ENCODE measurements at places on chromosomes 1 and 21.

GRCh38 chr1:110523011-110523410, 4.0 kb upstream of the KCNA10 start:
- no peak for DNase-seq

DNA sequence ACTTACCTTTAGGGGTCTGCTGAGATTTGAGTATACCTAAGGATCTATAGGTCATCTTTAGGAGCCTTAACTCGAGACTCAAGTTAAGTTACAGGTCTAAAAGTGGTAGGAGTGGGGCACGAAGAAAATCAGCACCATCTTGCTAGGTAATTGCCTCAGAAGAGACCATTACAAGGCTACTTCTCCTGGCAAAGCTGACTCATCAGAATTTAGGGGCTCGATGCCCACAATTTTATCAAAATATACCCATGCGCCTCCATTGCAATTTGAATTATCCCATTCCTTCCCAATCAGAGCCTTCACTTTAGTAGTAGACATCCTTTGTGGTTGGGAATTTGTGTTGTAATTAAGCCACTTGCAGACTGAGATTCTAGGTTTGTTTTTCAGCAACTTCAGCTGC, 1994.3 kb downstream of the MRPL39 start:
- DNase-seq, result no peak

GRCh38 chr1:80582980-80583379, 1217.8 kb upstream of the ADGRL2 start:
- DNase-seq, result no peak

- no peak for DNase-seq
Measured at GRCh38 chr1:222739929-222740328, 2.9 kb downstream of the FAM177B start.

GRCh38 chr1:83791821-83792437, 207.0 kb downstream of the TTLL7 start:
- DNase-seq, result no peak

DNA sequence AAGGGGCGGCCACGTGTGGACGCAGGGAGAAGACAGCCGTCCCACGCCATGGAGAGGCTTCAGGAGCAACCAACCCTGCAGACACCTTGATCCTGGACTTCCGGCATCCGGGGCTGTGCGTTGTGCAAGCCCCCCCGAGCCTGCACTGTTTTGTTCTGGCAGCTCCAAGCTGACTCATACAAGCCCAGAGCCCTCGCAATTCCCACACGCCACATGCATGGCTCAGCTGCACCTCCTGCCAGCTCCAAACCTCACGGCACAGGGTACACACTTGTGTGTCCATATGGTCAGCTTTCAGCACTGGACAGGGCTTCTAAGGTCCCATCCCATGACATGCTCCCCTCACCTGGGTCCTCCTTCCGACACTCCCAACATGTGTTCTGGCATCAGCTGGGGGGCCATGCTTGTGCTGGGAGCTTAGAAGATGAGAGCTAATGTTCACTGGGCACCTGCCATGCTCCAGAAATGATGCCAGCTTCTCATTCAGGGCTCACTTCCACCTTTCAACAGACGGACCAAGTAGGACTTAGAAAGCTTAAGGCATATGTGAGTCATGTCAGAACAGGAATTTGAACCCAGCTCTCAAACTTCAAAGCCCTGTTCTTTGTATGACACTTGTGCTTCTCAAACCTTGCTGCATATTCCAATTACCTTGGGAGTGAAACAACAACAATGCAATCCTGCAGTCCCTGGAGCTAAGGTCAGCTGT, 137.3 kb downstream of the PGBD5 start:
- DNase-seq, result no peak

GRCh38 chr1:89715677-89716076, 82.8 kb downstream of the LRRC8C start:
- no peak for DNase-seq
